ENCODE measurements at places on chromosomes 1 and 21.

DNA sequence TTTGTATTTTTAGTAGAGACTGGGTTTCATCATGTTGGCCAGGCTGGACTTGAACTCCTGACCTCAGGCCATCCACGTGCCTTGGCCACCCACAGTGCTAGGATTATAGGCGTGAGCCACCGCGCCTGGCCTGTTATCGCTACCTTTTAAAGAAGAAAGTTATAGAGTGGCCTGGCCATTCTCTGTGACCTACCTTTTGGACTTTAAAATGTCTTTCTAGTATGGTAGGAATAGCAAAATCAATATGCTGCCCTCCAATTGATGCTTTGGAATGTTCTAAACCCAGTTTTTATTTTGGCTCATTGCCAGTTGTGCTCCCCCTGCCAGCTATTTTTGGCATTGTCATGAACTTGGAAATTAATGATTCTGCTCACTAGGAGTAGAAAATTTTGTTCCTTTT is 19.9 kb downstream of the HIPK1 start:
- DNase-seq, result no peak

- DNase-seq, result peak; percentile 88
Observed at GRCh38 chr1:3772027-3772714, 378 bp upstream of the SMIM1 start.

DNA sequence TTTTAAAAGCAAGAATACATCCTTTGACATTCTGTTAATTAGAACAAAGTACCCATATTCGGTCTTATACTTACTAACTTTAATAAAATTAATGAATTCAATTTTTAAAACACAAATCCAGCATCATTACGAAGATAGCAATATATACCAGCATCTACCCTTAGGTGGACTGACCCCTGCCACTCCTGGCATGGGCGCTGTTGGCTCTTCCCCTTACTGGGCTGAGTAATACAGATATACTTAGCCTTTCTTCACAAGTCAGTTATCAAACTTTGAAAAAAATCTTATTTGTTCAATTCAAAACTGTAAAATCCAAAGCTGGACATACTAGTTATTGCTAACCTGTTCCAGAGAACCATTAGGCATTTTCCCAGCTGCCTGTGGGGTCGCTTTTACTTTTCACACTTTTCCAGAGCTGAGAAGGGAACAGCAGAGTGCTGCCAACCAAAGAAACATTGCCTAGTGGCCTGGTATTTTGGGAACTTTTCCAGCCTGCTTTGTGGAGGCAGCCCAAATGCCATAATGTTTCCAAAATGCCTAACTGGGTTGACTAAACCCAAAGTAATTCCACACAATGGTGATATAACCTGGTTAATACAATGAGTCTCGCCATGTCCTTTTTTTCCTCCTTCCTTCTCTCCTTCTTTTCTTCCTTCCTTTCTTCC is 424.7 kb upstream of the ADGRL2 start:
- DNase-seq, result no peak

GRCh38 chr1:67211589-67212563 is 45.6 kb downstream of the IL23R start:
- peak; percentile 59 for DNase-seq

- DNase-seq, result no peak
Observed at GRCh38 chr1:44604157-44604955, 69.9 kb downstream of the TMEM53 start.

- no peak for DNase-seq
Observed at GRCh38 chr1:95716097-95716496, 482.1 kb downstream of the RWDD3 start.

GRCh38 chr1:11752359-11753088 is 9.5 kb upstream of the C1orf167 start:
- DNase-seq, result no peak

- DNase-seq, result no peak
Observed at GRCh38 chr1:13763991-13764390, 64.0 kb downstream of the PRDM2 start.

GRCh38 chr1:231206856-231207255 is 34.2 kb upstream of the GNPAT start:
- DNase-seq, result no peak

- no peak for DNase-seq
Observed at GRCh38 chr1:154822717-154823116, 47.4 kb downstream of the KCNN3 start.

DNA sequence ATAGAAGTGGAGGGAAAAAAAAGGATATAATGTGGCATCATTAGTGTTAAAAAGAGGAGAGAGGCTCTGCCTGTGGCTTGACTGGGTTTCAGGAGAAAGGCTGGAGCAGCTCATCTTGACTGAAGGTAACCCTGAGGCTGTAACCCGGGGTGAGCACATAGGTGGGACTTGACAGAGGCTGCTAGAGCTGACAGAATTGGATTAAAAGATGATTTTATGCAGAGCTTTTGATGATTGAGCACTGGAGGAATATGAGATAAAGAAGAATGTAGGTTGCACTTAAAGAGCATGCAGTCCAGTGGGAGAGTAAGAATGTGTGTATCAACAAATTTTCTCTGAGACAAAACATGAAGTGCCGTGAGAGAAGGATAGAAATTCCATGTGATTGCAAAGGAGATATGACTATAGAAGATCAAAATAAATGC is 17.3 kb downstream of the LAMC1 start:
- DNase-seq, result no peak
